ENCODE measurements at places on chromosomes 11 and 22.

- no peak for DNase-seq
These were observed 70.2 kb downstream of the OR4C45 start for GRCh38 chr11:50102916-50103315.

GRCh38 chr11:40230821-40231220 lies 1228.6 kb downstream of the LRRC4C start:
- no peak for DNase-seq

DNA sequence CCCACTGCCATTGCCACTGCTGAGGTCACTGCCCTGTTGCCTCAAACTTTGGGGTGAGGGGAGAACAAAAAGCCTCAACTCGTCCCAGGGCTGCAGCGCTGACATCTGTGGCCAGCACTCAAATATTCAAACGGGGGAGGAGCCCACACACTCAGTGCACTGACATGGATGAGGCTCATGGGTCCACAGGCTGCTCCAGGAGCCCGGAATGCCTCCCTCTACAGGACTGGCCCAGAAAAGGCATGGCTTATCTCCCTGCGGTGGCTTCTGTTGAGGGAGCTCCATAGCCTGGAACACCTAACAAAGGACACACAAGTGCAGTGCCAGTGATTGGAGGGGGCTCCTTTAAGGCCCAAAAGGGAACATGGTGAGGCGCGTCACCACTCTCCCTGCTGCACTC lies 341.1 kb upstream of the LUZP2 start:
- DNase-seq = no peak

GRCh38 chr11:29296680-29297079 lies 720.1 kb downstream of the KCNA4 start:
- no peak for DNase-seq

DNA sequence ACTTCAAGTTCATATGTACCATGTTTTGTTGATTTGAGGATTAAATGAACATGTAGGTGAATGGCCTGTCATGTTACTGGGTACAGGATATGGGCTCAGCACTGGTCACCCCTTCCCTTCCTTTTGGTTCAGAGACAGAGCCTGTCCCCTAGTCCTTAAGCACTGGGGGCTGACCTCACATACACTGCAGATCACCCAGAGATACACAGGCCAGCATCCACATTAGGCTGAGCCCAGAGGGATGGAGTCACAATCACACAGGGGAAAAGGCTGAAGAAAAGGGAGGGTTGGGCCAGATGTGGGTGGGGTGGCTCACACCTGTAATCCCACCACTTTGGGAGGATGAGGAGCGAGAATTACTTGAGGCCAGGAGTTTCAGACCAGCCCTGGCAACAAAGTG lies 62.3 kb downstream of the IGLL5 start:
- DNase-seq = no peak

- peak; percentile 75 for DNase-seq
These were observed 7.7 kb downstream of the SLC25A18 start for GRCh38 chr22:17570851-17571631.

DNA sequence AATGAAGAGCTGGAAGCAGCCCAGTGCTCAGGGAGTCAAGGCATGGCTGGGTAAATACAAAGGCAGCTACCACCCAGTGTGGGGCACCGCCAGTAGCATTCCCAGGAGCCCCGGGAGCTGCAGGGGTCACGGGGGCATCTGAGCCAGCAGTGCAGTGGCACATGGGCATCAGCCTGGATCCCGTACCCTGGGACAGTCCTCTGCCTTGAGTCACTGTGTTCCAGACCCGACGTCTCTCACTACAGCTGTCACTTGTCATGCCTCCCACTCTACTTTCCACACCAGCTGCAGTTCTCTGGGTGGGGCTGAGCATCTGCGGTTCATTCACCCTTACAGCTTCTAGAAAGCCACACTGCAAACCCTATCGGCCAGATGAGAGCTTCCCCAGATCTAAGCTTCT lies 29.6 kb downstream of the DHCR7 start:
- DNase-seq = no peak

- DNase-seq = peak; percentile 83
These were observed 11.5 kb downstream of the P2RX3 start for GRCh38 chr11:57349491-57350274.

GRCh38 chr22:47130883-47131631 lies 368.6 kb downstream of the TBC1D22A start:
- no peak for DNase-seq

DNA sequence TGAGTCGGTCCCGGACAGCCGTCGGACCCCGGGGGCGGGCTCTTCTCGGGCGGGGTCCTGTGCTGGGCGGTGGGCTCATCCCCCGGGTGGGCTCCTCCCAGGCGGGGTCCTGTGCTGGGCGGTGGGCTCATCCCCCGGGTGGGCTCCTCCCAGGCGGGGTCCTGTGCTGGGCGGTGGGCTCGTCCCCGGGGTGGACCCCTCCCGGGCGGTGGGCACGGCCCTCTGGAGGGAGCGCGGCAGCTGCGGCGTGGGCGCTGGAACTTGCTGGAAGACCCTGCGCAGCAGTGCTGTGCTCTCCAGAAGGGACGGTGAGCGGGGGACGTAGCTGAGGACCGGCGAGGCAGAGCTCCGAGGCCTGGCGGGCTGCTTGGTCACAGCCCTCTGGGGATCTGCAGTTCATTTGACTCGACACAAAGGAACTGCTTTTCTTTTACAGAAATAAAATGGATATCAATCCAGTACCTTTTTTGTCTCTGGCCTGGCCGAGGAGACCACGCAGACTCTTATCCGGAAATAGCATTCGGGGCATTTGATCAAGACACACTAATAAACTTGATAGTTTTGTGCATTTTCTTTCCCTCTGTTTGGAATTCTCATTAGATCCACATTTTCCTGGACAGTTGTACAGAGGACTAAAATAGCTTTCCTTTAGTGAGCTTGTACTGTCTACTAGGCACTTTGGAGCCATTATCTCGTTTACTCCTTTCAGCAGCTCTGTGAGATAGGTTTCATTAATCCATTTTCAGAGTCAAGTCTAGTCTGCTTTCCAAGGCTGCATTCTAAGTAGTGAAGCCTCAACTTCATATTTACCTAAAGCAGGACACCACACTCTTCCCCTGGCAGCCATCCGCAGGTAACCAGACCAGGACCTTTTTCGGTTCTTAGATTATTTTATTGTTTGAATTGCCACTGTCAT lies 812 bp downstream of the JAM3 start:
- DNase-seq = peak; percentile 66

DNA sequence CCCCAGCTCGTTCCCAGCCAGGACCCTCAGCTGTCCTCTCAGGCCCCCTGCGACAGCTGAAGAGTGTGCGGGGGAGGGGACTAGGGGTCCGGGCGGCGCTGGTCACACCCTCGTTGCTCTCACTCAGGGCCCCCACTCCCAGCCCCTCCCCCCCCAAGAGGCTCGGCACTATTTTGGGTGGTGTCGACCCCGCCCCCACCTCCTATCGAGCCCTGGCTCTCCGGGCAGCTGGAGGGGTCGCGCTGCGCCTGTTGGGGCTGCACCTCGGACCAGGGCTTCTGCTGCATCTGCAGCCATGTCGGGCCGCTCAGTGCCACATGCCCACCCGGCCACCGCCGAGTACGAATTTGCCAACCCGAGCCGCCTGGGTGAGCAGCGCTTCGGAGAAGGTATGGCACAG lies at the start of gene HSPB2:
Gene HSPB2, plus strand, starts transcription at position 200 of the 400 bp plus-strand sequence. Its CDS starts 96 bp downstream, at position 296.
- peak; percentile 70 for DNase-seq

- DNase-seq = no peak
These were observed 415.9 kb downstream of the METTL15 start for GRCh38 chr11:28524098-28524497.

DNA sequence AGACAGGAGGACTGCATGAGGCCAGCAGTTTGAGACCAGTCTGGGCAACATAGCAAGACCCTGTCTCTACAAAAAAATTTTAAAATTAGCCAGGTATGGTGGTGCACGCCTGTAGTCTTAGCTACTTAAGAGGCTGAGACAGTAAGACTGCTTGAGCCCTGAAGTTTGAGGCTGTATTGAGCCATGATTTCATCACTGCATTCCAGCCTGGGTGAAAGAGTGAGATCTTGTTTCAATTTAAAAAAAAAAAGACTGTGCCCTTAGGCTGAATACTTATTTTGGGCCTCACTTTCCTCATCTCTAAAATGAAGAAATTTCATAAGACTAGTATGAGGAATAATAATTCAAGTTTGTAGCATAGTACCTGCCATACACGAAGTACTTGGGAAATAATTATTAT lies 6.9 kb downstream of the AQP11 start:
- no peak for DNase-seq

GRCh38 chr11:13205486-13205885 lies 72.1 kb upstream of the BMAL1 start:
- DNase-seq = no peak

DNA sequence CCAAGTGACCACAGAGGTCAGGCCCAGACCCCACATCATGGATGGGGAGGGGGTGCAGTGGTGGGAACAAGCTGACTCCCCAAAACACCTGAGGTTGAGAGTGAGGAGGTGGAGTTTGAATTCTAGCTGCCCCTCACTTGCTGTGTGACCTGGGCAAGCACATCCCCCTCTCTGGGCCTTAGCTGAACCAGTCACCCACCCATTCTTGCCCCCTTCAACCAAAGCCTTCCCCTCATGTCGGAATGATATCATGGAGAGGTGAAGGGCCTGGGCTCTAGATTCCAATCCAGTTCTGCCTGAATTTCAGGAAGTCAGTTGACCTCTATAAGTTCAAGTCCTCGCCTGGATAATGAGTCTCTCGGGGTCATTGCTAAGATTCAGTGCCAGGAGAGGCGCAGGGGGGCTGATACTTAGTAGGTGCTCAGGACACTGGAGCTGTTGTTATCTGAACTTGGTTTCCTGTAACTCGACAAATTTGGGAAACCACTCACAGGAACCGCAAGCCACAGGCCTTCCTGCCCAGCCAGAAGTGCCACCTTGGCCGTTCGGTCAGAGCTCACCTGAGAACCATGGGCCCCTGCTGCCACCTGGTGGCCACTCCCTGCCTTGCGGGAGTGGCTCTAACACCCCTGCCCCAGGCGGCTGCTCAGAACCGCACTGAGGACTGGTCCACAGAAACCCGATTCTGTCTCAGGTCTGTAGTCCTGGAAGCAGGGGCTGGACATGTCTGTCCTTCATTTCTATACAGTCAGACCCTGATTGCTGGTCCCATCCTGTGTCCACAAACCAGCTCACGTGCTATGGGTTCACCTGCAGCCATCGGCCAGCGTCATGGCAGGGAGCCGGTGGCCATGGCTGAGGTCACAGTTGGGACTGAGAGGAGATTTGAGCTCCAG lies 6.9 kb downstream of the CDC42EP1 start:
- peak; percentile 82 for DNase-seq

- DNase-seq = no peak
These were observed 56.1 kb upstream of the SLC22A12 start for GRCh38 chr11:64534950-64535349.

Data from right forelimb (tissue), 1 donor.